GM10248 (cell line): ENCODE measurements at places on chromosomes 12 and 14.

- no peak for DNase-seq
Measured at GRCh38 chr12:110575326-110575725, 7.8 kb downstream of the PPTC7 start.

- no peak for DNase-seq
Measured at GRCh38 chr12:17333287-17333686, 727.3 kb upstream of the LMO3 start.

DNA sequence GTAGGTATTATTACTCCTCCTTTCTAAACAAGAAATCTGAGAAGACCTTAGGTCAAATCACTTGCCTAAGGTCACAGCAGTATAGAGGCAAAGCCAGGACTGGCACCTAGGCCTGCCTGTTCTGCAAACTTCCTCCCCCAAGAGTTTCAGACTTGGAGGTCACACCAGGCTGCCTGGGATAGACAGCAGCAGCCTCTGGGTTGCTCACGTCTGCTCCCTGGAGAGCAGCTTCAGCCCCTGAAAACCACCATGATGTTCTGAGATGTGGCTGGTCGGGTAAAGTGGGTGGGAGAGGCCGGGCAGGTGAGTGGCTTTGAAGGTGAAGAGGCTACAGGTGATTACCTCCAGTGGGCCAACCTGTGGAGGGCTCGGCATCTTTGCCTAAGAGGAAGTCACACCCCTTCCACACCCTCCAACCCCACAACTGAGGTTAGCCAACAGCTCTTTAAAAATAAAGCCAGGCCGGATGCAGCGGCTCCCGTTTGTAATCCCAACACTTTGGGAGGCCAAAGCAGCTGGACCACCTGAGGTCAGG is 37.0 kb upstream of the PNMA1 start:
- DNase-seq, result no peak

DNA sequence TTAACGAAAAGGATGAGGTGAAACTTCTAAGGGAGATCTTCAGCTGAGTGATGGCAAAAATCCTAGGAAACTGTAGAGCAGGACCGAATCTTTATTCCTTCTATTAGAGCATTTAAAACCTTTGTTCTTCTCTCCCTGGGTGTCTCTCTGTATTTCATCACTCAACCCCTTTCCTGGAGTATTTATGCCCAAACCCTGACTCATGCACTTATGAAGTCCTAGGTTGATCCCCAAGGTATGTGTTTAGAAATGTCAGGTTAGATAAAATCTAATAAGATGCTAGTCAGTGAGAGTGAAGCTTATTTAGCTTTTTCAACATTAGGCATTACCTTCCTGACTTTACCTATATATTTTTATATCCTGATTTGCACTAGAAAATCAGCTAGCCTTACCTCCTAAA is 239.8 kb upstream of the NPAS3 start:
- DNase-seq, result no peak

DNA sequence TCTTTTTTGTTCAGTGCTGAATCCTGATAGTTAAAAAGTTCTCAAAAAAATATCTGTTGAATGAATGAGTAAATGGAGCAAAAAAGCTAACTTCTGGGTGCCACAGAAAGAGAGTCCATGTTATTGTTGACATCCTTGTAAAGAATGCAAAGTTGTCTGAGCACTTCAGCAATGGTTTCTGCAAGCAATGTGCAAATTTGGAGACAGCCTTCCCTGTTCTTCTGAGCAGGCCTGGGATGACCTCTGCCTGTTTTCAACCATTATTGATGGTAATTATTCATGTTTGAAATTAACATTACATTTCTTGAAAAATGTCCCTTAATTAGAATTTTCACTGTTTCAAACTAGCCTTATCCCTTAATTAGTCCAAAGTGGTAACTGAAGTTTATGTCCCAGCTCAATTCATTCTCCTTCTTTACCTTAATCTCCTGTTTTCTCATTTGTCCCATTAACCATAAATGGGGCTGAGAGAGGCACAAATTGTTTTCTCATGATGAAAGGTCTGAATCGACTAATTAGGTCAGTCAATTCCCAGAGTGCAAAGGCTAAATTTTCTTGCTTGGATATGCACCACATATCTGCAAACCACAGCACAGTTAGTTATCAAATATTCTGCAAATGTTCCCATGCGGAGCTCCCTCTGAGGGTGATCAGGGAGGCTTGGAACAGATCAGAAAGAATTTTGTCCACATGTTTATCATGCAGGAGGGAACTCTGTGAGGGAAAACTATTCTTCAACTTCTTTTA is 139.4 kb upstream of the KRR1 start:
- DNase-seq, result no peak

DNA sequence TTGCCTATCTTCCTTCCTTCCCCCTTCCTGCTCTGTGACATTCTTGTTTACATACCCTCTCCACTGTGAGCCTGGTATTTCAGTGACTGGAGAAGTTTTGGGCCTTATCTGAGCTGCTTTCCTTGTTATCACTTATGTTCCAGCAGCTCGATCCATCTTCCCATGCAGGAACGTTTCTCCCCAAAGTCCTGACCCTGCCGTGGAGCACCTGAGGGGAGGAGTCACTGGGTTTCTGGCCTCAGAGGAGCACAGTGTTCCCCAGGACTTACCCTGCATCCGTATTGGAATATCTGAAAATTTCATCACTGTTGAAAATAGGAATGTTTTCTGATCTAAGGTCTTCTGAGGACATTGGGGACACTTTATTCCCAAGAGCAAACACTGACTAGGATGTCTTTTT is 141.8 kb downstream of the CACNA1C start:
- no peak for DNase-seq

DNA sequence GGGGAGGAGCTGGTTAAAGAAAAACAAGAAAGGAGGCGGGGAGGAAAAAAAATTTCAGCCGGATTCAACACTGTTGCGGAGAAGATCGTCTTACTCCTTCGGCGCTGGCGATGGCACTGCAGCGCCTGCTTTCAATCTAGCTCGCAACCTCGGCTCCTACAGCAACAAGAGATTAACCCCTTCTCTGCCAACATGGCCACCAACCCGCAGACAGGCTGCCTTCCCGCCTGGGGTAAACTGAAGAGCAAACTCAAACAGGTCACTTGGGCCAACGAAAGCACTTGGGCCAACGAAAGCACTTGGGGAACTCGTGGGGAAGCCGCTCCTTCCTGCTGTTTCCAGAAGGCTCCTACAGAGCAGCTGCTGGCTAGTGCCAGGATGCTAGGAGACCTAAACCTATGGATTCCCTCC is 73.7 kb downstream of the CIT start:
- DNase-seq, result no peak

- no peak for DNase-seq
Measured at GRCh38 chr14:61462566-61463193, 141.3 kb downstream of the PRKCH start.

DNA sequence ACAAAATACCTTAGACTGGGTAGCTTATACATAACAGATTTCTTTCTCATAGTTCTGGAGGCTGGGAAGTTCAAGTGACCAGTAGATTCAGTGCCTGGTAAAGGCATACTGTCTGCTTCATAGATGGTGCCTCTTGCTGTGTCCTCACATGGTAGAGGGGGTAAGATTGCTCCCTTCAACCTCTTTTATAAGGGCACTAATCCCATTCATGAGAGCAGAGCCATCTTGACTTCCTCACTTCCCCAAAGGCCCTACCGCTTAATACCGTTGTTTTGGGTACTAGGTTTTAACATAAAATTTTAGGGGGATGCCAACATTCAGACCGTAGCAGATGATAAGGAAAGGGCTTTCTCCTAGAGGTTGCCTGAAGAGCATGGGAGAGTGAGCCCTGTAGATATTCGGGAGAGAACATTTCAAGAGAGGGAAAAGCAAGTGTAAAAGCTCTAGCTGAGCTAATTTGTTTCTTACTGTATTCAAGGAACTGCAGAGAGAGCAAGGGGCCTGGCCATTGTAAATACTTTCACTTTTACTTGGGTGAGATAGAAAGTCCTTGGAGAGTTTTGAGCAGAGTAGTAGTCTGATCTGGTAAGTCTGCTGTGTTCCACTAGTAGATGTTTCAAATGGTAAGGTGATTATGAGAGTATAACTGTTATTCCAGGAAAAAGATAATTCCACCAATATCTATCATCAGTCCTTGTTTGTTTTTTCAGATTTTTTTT is 27.3 kb downstream of the FRS2 start:
- peak; percentile 64 for DNase-seq

DNA sequence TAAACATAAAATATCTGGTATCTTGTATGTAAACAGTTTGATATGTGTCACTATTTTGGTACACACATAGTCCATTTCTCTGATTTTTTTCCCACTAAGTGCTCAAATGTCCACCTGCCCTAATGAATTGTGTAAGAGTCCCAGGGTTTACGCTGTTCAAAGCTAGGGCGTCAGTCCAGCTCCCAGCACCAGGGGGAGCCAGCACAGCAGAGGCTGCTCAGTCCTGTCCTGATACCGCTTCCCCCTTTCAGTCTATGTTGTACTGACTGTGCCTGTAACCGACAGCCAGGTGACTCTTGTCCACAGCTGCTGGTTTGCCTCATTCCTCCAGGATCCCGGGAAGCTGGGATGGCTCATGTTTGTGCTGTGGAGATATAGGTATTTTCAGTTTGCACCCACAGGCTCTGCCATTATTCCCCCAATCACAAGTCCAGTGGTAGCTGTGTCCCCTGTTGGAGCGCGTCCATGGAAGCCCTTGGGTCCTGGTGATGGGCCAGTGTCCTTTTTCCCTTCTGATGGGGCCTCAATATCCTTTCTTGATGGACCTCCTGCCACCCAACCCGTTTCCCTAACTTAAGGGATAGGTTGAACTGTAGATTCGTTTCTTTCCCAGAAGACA is 242.0 kb downstream of the NEDD1 start:
- DNase-seq, result peak; percentile 54

- no peak for DNase-seq
Measured at GRCh38 chr14:100523843-100524169, 63.4 kb downstream of the BEGAIN start.

DNA sequence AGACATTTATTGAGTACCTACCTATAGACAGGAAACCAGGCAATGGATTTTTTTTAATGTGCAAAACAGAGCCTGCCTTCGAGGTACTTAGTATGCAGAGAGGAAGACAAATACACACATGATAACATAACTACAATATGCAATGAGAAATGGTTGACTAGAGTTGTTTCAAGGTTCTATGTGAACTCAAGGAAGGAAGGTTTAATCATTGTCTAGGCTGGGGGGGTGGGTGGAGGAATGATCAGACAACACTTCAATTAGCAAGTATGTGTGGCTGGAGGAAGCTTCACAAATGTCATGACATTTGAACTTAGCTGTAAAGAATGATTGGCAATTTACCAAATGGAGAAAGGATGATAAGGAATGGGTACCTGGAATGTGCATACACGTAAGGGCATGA is 985.3 kb downstream of the FLRT2 start:
- no peak for DNase-seq

DNA sequence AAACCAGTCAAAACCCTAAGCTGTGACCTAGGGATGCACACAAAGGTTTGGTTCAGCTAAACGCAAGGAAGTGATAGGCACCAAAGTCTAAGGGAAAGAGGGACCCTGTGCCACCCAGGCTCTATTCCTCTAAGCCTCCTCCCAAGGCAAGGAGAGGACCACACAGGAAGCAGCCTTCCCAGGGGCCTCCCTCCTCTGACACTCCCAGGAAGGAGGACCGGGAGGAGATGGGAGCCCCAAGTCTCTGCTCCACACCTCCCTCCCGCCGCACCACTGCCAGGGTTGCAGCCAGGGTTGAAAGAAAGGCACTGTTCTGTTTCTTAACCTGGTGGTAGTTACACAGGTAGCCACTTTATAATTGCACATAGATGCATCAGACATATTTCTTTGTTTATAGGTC is 21.9 kb downstream of the TCHP start:
- no peak for DNase-seq

DNA sequence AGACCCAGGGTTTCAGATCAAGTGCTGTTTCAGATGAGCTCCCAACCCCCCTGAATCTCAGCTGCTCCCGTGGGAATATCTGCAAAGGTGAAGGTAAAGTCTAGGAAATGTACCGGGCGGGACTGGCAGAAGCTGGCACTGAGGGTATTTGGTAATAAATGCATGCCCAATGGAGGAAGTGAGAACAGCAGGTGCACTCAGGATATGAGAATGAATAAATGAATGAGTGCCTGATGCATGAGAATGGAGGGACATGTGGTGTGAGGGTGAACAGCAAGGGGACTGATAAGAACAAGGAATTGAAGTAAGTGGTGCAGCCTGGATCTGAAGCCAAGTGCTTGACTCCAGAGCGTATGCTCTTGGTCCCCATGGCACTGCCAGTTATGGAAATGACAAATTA is 11.6 kb downstream of the RAPGEF3 start:
- DNase-seq, result peak; percentile 24

DNA sequence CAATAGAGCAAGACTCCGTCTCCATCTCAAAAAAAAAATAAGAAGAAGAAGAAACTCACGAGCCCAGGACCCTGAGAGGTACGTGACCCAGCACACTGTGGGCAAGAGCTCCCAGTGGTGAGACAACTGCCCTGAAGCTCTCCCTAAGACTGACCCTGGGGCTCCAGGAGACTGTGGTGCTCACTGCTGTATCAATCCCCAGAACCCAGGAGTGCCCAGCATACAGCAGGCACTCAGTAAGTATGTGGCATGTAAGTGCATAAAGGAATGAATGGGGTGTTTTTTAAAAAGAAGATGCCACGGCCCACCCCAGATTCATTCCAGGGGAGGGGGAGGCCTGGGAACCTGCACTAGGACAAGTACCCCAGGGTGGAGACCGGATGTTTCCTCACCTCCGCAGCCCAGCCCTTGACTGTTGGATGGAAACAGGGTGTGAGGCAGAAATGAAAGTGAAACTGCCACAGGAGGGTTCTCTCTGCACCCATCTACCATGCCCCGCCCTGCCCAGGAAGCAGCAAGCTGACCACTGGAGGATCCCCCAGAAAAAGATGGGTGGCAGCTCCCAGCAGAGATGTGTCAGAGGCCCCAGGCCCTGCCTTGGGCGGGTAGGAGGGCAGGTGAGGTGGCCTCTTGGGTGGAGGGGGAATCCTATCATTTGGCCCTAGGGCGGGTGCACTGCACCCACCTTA is 12.2 kb downstream of the ITPK1 start:
- peak; percentile 80 for DNase-seq

GRCh38 chr14:67483579-67484285 is 4.8 kb downstream of the TMEM229B start:
- no peak for DNase-seq

GRCh38 chr12:11607313-11608081 is 42.0 kb upstream of the ETV6 start:
- DNase-seq, result no peak

GRCh38 chr14:23696701-23697239 is 60.6 kb downstream of the DHRS2 start:
- no peak for DNase-seq

GRCh38 chr12:49068879-49069506 is 786 bp downstream of the RHEBL1 start:
- DNase-seq, result no peak

GRCh38 chr14:49939884-49940510 is 47.1 kb downstream of the ARF6 start:
- DNase-seq, result no peak

DNA sequence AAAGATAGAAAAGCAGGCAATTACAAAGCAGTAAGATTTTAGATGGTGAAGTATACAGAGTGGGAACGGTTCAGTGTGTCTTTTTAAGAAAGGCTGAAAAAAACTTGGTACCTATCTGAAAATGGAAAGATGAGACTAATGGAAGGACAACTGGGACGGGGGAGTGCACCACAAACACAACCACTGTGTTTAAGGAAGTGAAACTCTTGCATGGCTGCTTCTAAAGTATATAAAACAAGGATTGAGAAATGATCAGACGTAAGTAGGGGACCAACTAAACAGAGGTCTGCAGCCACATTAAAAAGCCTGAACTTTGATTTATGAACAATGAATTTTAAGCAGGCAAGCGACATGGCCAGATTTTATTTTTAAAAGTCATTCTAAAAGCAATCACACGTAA is 328.6 kb downstream of the MDGA2 start:
- DNase-seq, result no peak
